ENCODE measurements at places on chromosomes 11 and 22. TPM values are rescaled to one million over a fixed set of nuclear protein-coding genes. Genes with fewer than 3 reads are reported as not detected.

CRYBA4 gene
- total RNA-seq = not detected

APOL6 gene
- 4.3 TPM for total RNA-seq

OR4D5 gene
- total RNA-seq = not detected

PAAF1 gene
- total RNA-seq = 9.5 TPM

OR51E1 gene
- not detected for total RNA-seq

TOMM22 gene
- total RNA-seq = 75.8 TPM

OR8G5 gene
- not detected for total RNA-seq

DDI1 gene
- total RNA-seq = not detected

REXO2 gene
- total RNA-seq = 162 TPM

SELENOM gene
- total RNA-seq = 192 TPM

OR6T1 gene
- not detected for total RNA-seq

MRGPRE gene
- total RNA-seq = not detected

MOV10L1 gene
- total RNA-seq = 0.67 TPM

IL18BP gene
- 1.0 TPM for total RNA-seq

APOL5 gene
- total RNA-seq = not detected

PYGM gene
- total RNA-seq = 0.30 TPM

MDK gene
- total RNA-seq = 519 TPM

CDC45 gene
- total RNA-seq = 47.9 TPM

MAJIN gene
- not detected for total RNA-seq

OR52A1 gene
- not detected for total RNA-seq

PRAME gene
- not detected for total RNA-seq

ZP1 gene
- total RNA-seq = 0.50 TPM

GLB1L2 gene
- 0.50 TPM for total RNA-seq

ZNF280B gene
- total RNA-seq = 1.2 TPM

SRRD gene
- total RNA-seq = 14.4 TPM

SGSM1 gene
- total RNA-seq = not detected

FGF4 gene
- not detected for total RNA-seq

LDLRAD3 gene
- 20.7 TPM for total RNA-seq
